ENCODE measurements at places on chromosomes 4 and X. TPM values are rescaled to one million over a fixed set of nuclear protein-coding genes. Genes with fewer than 3 reads are reported as not detected.

DNA sequence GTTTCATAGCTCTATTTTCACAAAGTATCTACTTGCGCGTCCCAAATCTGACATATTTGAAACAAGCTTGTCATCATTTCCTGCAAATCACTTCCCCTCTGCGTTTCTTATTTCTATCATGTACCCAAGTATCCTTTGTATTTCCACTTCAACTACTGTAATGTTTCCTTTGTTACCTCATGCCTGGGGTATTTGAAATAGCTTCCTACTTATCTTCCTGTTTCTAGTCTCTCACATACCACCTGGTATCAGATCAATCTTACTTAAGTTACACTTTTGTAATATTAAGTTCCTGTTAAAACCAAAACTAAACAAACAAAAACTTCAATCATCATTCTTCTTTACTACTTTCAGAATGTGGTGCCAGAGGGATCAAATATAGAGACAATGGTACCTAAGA lies 93.6 kb upstream of the SMAD1 start:
- H3K27me3 ChIP-seq: peaks cover 4% of the 10 kb centered on the region
- H3K27ac ChIP-seq: no peak overlapping the region
- no peak overlapping the region for H3K4me3 ChIP-seq
- no peak for DNase-seq
- no peaks in the 10 kb centered on the region for H3K36me3 ChIP-seq

- no peaks in the 10 kb centered on the region for H3K27me3 ChIP-seq
- H3K4me3 ChIP-seq: no peak overlapping the region
- no peaks in the 10 kb centered on the region for H3K36me3 ChIP-seq
- DNase-seq: no peak
- no peak overlapping the region for H3K27ac ChIP-seq
These were observed 353.8 kb downstream of the NAP1L3 start for GRCh38 chrX:93319609-93320008.

GRCh38 chr4:46977245-46977644 lies 16.1 kb downstream of the GABRA4 start:
- H3K4me3 ChIP-seq: no peak overlapping the region
- H3K36me3 ChIP-seq: no peaks in the 10 kb centered on the region
- H3K27ac ChIP-seq: no peak overlapping the region
- H3K27me3 ChIP-seq: no peaks in the 10 kb centered on the region
- no peaks in the 10 kb centered on the region for H3K4me1 ChIP-seq

Gene TCEAL6
- not detected for total RNA-seq

Gene TMPRSS11B
- not detected for total RNA-seq

GRCh38 chr4:69092980-69093568 lies 3.2 kb upstream of the UGT2B7 start:
- H3K36me3 ChIP-seq: no peaks in the 10 kb centered on the region
- no peak for DNase-seq
- H3K27me3 ChIP-seq: no peaks in the 10 kb centered on the region
- H3K4me1 ChIP-seq: peaks cover 8% of the 10 kb centered on the region
- no peak overlapping the region for H3K4me3 ChIP-seq

GRCh38 chr4:68410149-68410548 lies 37.1 kb upstream of the TMPRSS11E start:
- no peaks in the 10 kb centered on the region for H3K27me3 ChIP-seq
- H3K36me3 ChIP-seq: no peaks in the 10 kb centered on the region
- DNase-seq: no peak
- H3K4me3 ChIP-seq: no peak overlapping the region
- H3K4me1 ChIP-seq: no peaks in the 10 kb centered on the region
- H3K27ac ChIP-seq: no peak overlapping the region

DNA sequence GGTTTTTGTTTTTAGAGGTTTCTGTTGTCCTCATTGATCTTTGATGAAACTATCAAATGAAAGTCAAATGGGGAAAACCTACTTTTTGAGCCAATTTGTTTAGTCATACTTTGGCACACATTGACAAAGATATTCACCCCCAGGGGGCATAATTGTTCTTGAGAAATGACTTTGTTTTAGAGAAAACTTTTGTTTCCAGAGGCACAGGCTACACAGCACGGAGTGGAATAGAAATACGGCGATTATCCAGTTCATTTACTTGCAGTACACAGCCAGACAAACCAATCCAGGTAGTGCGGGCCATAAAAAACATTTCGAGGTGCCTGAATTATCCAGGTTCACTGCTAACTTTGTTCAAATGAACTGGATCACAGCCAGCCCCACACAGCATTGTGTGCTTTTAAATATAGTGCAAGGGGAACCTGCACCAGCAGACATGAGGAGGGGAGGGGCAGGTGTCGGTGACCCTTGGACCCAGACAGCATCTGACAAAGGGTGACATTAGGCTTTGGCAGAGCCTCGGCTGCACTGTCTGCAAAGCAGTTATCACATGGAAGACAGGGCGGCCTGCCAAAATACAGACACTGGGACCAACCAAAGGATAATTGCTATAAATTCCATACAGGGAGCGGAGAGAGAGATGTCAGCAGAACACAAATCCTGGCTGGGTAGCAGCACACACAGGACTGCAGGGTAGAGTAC lies 179.6 kb upstream of the NOCT start:
- H3K4me3 ChIP-seq: no peak overlapping the region
- H3K27me3 ChIP-seq: no peaks in the 10 kb centered on the region
- H3K36me3 ChIP-seq: no peaks in the 10 kb centered on the region

DNA sequence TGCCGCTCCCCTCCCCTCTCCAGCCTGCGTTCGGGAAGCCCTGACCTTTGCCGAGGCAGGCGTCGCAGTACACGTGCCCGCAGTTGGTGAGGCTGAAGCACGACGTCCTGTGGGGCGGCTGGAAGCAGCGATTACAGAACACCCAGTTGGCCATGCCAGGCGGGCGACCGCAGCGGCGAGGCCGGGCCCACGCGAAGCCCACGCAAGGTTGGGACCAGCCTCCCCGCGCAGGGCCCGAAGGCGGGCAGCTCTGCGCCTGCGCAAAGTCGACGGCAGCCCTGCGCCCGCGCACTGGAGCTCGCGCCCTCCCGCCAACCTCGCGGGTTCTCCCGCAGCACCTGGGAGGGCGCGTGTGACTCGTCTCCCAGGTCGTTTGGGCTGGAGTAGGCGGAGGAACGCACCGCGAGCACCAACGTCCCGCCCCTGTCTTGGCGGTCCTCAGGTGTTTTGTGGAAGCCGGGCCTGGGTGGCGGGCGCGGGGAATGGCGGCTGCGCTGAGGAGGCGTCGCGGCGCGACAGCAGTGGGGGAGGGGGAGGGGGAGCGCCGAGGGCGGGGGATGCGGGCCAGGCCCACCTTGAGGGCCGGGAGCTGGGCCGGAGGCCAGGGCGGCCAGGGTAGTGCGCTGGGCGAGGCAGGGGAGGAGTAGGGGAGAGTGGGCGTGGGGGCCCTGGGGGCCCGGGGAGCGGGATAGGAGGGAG lies at the start of gene RNF212:
TSS of gene RNF212 (minus strand) at position 254 of the 699 bp plus-strand sequence. CDS start at position 154, 100 bp downstream.
- H3K27me3 ChIP-seq: peaks cover 25% of the 10 kb centered on the region
- DNase-seq: peak; percentile 36
- no peaks in the 10 kb centered on the region for H3K36me3 ChIP-seq

Gene NAP1L2
- total RNA-seq: 1.4 TPM

- no peak for DNase-seq
- no peaks in the 10 kb centered on the region for H3K27me3 ChIP-seq
- peak overlapping the region; percentile 37 for H3K27ac ChIP-seq
- H3K36me3 ChIP-seq: no peaks in the 10 kb centered on the region
- H3K4me1 ChIP-seq: no peaks in the 10 kb centered on the region
These were observed 90.2 kb downstream of the CBR4 start for GRCh38 chr4:168919706-168920324.

Gene DMRTC1B
- not detected for total RNA-seq

DNA sequence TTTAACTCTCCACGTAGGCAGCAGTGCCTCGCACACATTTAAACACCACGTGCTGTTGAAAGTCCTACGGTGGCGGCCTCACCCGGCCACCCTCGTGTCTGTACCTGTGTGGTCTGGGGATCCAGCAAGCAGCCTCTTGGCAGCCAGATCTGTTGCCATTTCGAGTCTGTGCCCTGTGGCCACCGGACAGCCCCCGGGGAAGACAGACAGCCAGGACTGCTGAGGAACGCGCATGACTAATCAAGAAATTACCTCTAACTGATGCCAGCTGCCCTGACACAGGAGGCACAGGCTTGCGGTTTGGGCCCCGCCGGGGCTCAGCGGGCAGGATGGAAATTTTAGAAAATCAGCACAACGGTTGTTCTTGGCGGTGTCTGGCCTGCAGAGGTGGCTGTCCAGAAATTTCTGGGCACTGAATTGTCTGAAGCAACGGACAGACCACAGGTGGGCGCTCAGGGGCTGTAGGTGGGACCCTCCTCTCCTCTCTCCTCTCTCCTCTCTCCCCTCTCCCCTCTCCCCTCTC lies 15.6 kb upstream of the ASMTL start:
- no peaks in the 10 kb centered on the region for H3K4me1 ChIP-seq
- peak overlapping the region; percentile 54 for H3K27ac ChIP-seq
- no peak overlapping the region for H3K4me3 ChIP-seq
- no peaks in the 10 kb centered on the region for H3K36me3 ChIP-seq
- peak; percentile 71 for DNase-seq
- peaks cover 7% of the 10 kb centered on the region for H3K27me3 ChIP-seq

- no peaks in the 10 kb centered on the region for H3K4me1 ChIP-seq
- H3K27ac ChIP-seq: no peak overlapping the region
- H3K27me3 ChIP-seq: no peaks in the 10 kb centered on the region
- no peak overlapping the region for H3K4me3 ChIP-seq
- no peaks in the 10 kb centered on the region for H3K36me3 ChIP-seq
- DNase-seq: no peak
These were observed 51.4 kb upstream of the ZFP42 start for GRCh38 chr4:187944179-187944578.

GRCh38 chr4:8837181-8837841 lies 34.3 kb downstream of the HMX1 start:
- no peak overlapping the region for H3K27ac ChIP-seq
- no peaks in the 10 kb centered on the region for H3K36me3 ChIP-seq
- H3K4me1 ChIP-seq: no peaks in the 10 kb centered on the region
- peak; percentile 3 for DNase-seq
- H3K27me3 ChIP-seq: peaks cover 4% of the 10 kb centered on the region

DNA sequence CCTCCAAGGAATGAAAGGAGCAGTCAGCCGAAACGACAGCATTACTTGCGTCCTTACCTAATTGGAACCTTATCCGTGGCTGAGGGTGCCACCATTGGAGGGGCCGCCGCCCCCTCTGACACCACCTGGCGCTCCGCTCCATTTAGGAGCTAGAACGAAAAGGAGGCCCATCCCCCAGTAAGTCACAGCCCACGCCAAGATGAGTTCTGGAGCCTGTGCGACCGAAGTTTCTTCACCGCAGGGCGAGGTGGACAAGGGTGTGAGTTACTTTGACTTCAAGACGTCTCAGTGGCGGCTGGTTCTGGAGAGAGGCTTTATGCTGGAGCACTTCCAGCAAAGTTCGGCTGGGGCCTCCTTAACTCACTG lies 729 bp upstream of the IRF2 start:
- H3K27me3 ChIP-seq: no peaks in the 10 kb centered on the region
- peak overlapping the region; percentile 96 for H3K27ac ChIP-seq
- H3K36me3 ChIP-seq: no peaks in the 10 kb centered on the region
- peak; percentile 62 for DNase-seq
- peaks cover 5% of the 10 kb centered on the region for H3K4me1 ChIP-seq

DNA sequence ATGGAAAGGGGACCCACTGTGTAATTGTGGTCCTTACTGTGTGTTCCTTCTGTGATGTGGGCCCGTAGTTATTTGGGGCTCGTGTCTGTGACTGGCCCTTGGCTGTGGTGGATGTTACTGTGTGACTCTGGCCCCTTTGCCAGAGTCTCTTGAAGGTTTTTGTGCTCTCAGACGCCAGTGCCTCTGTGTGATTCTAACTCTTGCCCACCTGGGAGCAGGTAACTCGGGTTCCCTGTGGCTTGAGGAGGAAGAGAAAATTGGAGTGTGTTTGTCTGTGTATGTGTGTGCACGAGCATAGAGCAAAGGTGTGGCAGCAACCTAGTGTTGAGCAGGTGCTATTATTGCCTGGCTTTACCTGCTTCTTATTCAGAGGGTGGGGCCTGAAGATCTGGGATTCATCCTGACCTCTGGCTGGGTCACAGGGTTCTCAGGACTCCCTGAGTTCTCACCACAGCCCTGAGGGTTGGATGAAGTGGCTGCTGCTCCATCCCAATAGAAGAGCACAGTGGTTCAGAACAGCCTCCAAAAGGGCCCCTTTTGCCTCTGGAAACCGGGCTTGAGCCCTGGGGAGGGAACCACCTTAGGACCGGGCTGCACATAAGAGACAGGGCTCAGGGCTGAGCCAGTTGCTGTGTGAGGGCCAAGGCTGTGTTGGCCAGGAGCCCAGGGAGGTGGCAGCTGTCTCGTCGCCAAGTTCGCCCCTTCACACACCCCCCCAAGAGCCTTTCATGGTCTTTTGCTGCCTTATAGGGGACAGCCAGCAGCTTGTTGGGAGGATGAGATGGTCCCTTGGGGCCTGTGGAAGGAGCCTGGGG lies 1.3 kb downstream of the RBM10 start:
- no peaks in the 10 kb centered on the region for H3K27me3 ChIP-seq
- peak; percentile 60 for DNase-seq
- H3K27ac ChIP-seq: peak overlapping the region; percentile 94
- no peaks in the 10 kb centered on the region for H3K36me3 ChIP-seq
- peak overlapping the region; percentile 83 for H3K4me3 ChIP-seq

GRCh38 chr4:38663090-38663800 lies 754 bp upstream of the KLF3 start:
- no peak for DNase-seq
- peaks cover 19% of the 10 kb centered on the region for H3K4me1 ChIP-seq
- H3K4me3 ChIP-seq: peak overlapping the region; percentile 86

- H3K4me1 ChIP-seq: peaks cover 9% of the 10 kb centered on the region
- H3K27me3 ChIP-seq: no peaks in the 10 kb centered on the region
- no peaks in the 10 kb centered on the region for H3K36me3 ChIP-seq
- H3K4me3 ChIP-seq: no peak overlapping the region
- no peak for DNase-seq
These were observed 7.4 kb downstream of the APOO start for GRCh38 chrX:23900220-23900797.

Gene CXCL1
- 1.00 TPM for total RNA-seq

Gene NPY2R
- 9.3 TPM for total RNA-seq

DNA sequence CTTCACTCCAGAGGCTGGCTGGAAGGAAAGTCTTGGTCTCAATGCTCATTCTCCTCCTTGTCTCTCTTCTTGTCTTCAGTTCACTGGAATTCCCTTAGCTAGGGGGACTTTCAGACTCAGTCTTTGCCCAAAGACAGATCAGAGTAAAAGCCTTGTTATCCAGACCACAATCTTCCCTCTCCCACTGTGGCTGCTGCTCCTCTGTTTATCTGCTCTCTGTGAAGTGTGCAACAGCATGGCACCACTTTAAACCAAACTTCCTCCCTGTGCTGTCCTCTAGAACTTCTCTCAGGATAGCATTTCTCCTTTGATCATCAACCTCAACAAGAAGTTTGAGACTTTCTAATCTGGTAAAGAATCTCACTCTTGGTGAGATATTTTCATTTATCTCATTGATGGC lies 530.1 kb upstream of the SLIT2 start:
- no peak for DNase-seq
- no peaks in the 10 kb centered on the region for H3K27me3 ChIP-seq
- H3K36me3 ChIP-seq: no peaks in the 10 kb centered on the region
- no peak overlapping the region for H3K4me3 ChIP-seq

DNA sequence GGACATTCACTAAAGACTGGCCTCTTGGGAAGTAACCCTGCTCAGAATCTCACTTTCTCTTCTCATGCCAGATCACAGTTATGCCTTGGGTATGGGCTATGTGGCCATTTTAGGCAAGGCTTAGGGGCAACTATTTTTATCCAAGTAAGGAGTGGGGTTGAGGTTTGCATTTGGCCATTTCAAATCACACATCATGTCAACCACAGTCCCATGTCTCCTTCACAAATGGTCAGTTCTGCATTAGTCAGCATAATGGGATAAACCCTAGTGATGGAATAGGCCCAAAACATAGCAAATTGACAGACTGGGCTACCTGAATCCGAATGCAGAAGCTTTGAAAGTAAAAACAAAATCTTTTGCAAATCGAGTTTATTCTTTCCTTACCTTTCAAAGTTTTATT lies 827 bp upstream of the RTL3 start:
- no peak overlapping the region for H3K4me3 ChIP-seq
- no peaks in the 10 kb centered on the region for H3K27me3 ChIP-seq
- H3K27ac ChIP-seq: no peak overlapping the region
- DNase-seq: no peak

Gene KCND1
- total RNA-seq: 0.95 TPM
